AG09309 (cell line): ENCODE measurements at places on chromosomes 16 and 17.

- no peak for DNase-seq
Measured at GRCh38 chr17:65092262-65092661, 35.7 kb upstream of the GNA13 start.

DNA sequence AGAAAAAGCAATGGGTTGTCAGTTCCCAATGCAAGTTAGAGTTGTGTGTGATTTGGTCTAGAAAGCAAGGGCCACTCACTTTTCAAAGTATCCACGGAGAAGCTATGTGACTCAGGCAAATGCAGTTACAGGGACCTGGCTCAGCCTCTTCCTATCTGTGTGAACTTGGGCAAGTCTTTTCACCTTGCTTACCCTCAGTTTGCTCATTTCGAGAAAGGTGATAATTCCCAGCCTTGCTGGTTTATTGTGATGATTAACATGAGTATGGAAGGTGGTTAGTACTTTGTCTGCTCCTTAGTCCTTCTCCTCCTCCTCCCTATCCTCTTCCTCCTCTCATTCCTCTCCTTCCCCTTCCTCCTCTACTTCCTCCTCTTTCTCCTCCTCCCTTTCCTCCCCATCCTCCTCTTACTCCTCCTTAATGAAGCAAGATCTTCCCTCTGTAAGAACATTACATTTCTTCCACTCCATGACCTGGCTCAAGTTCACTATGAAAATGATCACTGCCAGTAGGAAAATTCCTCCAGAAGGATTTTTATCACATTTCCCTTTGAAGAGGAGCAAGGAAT lies 204.0 kb downstream of the GRIN2A start:
- DNase-seq: no peak

- no peak for DNase-seq
Measured at GRCh38 chr17:28468781-28469180, 4.7 kb upstream of the SLC13A2 start.

GRCh38 chr17:64972611-64973010 lies 53.3 kb upstream of the LRRC37A3 start:
- no peak for DNase-seq

- DNase-seq: no peak
Measured at GRCh38 chr17:74900208-74900607, 6.8 kb upstream of the FADS6 start.

GRCh38 chr16:55179852-55180585 lies 144.0 kb upstream of the IRX6 start:
- DNase-seq: no peak

DNA sequence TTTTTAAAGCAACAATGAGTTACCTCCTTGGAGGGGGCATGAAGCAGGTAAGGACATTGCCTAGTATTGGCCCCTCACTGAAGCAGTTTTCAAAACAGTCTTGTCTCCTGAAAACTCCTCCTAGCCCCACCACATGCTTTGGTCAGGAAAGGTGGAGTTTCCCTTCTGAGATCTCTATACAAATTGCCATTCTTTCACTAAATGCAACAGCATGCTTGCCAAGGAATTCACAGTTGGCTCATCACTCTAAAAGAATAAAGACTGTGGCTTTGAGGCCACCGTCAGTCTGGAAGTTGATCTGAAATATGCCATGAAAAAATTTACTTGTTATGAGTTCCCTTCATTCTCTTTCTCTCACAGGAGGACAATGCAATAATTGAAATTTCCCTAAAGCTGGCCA lies 4.2 kb downstream of the TTC19 start:
- DNase-seq: no peak

DNA sequence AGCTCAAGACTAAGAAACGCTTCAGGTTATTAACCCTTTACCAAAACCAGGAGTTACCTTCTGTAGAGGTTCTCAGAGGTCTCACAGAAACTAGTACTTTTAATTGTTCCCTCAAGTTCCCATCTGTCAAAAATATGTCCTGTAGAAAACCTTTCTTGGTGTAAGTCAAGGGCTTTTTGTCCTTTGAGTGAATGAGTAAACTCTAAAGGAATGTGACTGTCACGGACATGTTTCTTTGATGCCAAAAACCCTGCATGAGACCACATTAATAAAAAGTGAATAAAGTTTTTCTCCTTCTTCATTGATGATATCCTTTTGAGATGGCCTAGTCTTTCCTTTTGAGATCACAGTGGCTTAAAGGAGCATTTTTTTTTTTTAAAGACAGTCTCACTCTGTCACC lies 102.9 kb downstream of the NLK start:
- DNase-seq: peak; percentile 4

DNA sequence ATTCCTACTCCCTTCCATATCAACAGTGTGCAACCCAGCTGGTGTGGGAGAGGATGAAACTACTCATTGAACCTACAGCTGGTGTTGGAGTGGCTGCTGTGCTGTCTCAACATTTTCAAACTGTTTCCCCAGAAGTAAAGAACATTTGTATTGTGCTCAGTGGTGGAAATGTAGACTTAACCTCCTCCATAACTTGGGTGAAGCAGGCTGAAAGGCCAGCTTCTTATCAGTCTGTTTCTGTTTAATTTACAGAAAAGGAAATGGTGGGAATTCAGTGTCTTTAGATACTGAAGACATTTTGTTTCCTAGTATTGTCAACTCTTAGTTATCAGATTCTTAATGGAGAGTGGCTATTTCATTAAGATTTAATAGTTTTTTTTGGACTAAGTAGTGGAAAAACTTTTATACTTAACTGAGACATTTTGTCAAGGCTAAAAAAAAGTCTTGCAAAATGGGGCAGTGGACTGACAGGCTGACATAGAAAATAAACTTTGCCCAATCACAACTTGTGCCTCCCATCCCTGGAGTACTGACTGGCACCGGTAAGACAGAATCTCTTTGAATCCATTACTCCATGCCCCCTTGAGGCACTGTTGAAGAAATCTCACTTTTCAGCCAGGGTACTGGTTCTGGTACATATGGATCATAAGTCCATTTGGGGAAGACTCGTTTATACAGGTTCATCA lies 12.5 kb downstream of the TSR1 start:
- DNase-seq: no peak

DNA sequence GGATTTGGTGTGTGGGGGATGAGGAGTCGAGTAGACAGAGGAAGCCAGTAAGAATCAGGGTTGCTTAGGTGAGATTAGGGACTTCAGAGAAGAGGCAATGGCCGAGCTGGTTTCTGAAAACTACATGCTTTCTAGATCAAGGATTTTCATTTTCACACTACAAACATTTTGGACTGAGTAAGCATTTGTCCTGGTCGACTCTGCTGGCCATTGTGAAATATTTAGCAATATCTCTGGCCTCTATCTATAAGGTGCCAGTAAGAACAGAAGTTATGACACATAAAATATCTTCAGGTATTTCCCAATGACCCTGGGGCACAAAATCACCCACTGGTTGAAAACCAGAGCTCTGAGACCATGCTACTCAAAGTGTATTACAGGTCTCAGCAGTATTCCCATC lies 1275.1 kb upstream of the CDH8 start:
- DNase-seq: no peak

- DNase-seq: no peak
Measured at GRCh38 chr16:26605626-26606271, 461.0 kb upstream of the C16orf82 start.

GRCh38 chr17:50209472-50210239 lies 8.2 kb upstream of the COL1A1 start:
- peak; percentile 100 for DNase-seq

DNA sequence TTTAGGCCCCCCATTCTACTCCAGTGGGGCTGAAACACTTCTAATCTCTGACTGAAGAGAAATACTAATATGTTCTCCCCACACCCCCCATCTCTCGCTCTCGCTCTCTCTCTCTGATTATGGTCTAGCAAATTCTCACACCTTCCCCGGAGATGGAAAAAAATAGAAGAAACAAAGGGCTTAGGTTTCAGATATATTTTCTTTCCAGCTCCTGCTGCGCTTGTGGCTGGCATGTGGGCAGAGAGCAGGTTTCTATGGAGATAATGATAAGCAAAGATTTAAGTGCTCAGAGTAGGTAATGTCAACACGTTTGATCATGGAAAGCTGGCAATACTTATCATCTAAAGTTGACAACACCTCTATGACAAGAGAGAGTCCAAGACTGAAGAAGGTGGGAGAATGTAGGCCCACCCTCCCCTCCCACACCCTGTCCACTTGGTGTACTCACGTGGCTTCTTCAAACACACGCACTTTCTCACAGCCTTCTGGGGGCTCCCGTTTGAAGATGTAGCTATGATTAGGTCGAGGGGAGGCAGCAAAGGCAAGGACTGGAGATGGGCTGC lies 8.0 kb upstream of the SLC35B1 start:
- DNase-seq: no peak

GRCh38 chr16:71894229-71894920 lies 956 bp upstream of the IST1 start:
- no peak for DNase-seq

DNA sequence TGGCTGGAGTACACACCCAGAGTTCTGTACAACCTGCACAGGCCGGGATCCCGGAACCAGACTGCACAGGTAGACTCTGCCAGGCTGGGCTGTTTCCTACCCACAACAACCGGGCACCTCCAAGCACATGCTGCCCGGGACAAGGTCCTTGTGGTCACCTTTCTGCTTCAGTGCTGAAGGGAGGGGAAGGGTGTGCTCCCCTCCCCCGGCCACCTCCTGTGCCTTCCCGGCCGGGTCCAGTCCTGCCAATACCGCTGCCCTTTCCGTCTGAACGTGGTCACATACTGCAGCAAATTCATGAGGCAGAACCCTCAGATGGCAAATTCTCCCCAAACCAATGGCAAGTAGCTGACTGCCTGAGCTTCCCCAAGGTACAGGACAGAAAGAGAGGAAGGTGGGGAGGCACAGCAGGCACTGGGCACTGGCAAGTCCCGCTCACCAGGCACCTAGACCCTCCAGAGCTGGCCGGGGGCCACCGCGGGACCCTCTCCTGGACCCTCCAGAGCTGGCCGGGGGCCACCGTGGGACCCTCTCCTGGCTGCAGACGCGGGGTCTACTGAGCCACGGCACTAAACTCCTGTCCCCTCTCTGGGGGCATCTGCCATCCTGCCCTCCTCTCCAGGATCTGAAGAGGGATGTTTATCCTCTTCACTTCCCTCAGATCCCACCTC lies 22.8 kb downstream of the SLC43A2 start:
- DNase-seq: no peak

DNA sequence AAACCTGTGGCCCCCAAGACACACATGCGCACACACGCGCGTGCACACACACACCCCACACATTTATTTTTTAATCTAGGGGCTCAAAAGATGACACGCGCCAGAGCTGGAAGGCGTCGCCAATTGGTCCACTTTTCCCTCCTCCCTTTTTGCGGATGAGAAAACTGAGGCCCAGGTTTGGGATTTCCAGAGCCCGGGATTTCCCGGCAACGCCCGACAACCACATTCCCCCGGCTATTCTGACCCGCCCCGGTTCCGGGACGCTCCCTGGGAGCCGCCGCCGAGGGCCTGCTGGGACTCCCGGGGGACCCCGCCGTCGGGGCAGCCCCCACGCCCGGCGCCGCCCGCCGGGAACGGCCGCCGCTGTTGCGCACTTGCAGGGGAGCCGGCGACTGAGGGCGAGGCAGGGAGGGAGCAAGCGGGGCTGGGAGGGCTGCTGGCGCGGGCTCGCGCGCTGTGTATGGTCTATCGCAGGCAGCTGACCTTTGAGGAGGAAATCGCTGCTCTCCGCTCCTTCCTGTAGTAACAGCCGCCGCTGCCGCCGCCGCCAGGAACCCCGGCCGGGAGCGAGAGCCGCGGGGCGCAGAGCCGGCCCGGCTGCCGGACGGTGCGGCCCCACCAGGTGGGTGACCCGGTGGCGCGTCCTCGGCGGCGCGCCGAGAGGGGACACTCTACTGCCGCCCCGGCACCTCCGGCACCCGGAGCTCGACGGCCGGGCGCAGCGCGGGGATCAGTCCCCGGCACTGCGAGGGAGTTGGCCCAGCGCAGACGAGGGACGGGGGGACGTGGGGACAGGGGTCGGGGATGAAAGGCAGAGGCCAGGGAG lies at the start of gene STAT5A:
Gene STAT5A, plus strand, starts transcription at position 522 of the 826 bp plus-strand sequence. CDS start 914 bp downstream, outside the sequence.
- DNase-seq: no peak

GRCh38 chr17:82285141-82285540 lies 11.6 kb upstream of the CSNK1D start:
- DNase-seq: no peak
